ENCODE measurements at places on chromosomes 13 and 19.

GRCh38 chr19:15300533-15301197 lies 31.7 kb downstream of the BRD4 start:
- DNase-seq, result no peak

GRCh38 chr19:19544257-19544953 lies 6.3 kb downstream of the CILP2 start:
- DNase-seq, result no peak

GRCh38 chr13:92677571-92677970 lies 549.0 kb upstream of the GPC6 start:
- no peak for DNase-seq

DNA sequence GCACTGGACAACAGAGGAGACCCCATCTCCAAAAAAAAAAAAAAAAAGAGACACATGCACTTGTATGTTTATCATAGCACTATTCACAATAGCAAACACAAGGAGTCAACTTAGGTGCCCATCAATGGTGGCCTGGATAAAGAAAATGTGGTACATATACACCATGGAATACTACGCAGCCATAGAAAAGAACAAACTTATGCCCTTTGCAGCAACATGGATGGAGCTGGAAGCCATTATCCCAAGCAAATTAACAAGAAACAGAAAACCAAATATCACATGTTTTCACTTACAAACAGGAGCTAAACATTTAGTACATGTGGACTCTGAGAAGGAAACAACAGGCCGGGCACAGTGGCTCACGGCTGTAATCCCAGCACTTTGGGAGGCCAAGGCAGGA lies 155.7 kb downstream of the ABCC4 start:
- no peak for DNase-seq

- DNase-seq, result no peak
These were observed 5.7 kb upstream of the FBXO27 start for GRCh38 chr19:39038098-39038497.

- DNase-seq, result no peak
These were observed 3.7 kb upstream of the BAX start for GRCh38 chr19:48950830-48951519.

All from stimulated activated CD8-positive, alpha-beta memory T cell treated with anti-CD3 and anti-CD28 coated beads, Interleukin-15, amount 100 ng/mL, for 4 hours (primary cell).